Vein endothelial cell (primary cell): ENCODE measurements at places on chromosomes 3 and 15. TPM values are rescaled to one million over a fixed set of nuclear protein-coding genes. Genes with fewer than 3 reads are reported as not detected.

ARRDC4 gene
- 1.3 and 3.6 TPM in 2 replicates for total RNA-seq

SLC22A14 gene
- total RNA-seq, result 0.10 TPM in 1 of 2 replicates, not detected in the other

IL5RA gene
- total RNA-seq, result not detected in 2 replicates

LARP6 gene
- total RNA-seq, result 12.1 and 14.7 TPM in 2 replicates

TEX55 gene
- total RNA-seq, result not detected in 2 replicates

CEP70 gene
- 14.9 and 18.3 TPM in 2 replicates for total RNA-seq

MYD88 gene
- total RNA-seq, result 10.1 and 13.9 TPM in 2 replicates

CTXN2 gene
- total RNA-seq, result not detected in 2 replicates

POPDC2 gene
- 0.33 and 0.48 TPM in 2 replicates for total RNA-seq

HRG gene
- total RNA-seq, result not detected in 2 replicates
